ENCODE measurements at places on chromosomes 2 and 18. TPM values are rescaled to one million over a fixed set of nuclear protein-coding genes. Genes with fewer than 3 reads are reported as not detected.
A peak's percentile ranks its signal among the peaks of the same experiment; 100 is the strongest.

The MAB21L4 gene
- not detected for total RNA-seq

The MZT2B gene
- total RNA-seq, result 431 TPM

DNA sequence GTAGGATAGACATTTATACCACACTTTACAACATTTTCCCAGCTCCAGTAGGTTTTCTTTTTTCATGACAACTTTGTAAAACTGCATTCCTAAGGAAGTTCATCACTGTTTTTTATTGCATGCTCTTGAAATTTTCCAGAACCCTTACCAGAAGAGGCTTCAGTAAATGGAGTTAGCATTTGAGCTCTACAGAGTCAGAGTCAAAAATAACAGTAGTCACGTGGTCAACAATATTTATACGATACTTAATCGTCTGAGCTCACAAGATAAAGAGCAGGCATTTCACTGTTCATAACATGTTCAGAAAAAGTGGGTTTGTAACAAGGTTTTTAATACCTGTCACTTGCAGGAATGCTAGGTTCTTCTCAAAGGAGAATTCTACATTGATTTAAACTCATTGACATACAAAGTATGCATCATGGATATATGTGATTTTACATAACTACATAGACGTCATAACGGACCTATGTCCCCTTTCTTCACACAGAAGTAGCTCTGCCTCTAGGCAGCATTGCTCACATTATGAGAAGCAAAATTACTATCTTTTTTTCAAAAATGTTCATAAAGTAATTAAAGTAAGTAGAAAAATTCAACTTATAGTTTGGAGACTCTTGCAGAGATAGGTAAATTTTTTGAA is 187.0 kb upstream of the COL3A1 start:
- H3K27ac ChIP-seq, result no peak overlapping the region
- DNase-seq, result no peak
- no peaks in the 10 kb centered on the region for H3K36me3 ChIP-seq
- H3K4me3 ChIP-seq, result no peak overlapping the region

DNA sequence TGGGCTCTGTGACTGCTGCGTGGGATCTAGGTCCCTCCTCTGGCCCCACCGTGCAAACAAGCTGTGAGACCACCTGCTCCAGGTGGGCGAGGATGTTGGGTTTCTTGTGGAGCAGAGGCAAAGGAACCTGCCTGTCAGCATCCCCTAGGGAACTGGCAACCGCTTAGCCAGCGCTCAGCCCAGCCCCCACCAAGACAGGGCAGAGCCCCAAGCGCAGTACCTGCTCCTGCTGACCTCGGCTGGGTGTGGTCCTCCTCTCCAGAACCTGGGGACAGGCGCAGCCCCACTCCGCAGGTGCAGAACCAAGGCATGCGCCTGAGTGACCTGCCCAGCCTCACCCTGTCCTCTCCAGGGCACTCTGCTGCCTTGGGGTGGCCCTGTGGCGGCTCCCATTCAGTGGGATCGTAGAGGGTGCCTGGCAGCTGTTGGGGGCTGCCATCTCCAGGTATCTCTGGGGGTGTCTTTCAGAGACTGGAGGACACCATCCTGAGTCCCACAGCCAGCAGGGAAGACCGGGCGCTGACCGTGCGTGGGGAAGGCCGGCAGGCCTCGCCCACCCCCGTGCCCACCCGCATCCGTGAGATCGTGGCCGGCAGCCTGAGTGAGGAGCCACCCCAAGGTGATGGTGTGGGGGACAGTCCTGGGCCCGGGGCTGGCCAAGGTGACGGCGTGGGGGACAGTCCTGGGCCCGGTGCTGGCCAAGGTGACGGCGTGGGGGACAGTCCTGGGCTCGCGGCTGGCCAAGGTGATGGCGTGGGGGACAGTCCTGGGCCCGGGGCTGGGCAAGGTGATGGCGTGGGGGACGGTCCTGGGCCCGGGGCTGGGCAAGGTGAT is 12.3 kb downstream of the CROCC2 start:
- peak; percentile 2 for DNase-seq
- no peaks in the 10 kb centered on the region for H3K4me1 ChIP-seq
- no peak overlapping the region for H3K4me3 ChIP-seq
- peaks cover 5% of the 10 kb centered on the region for H3K27me3 ChIP-seq
- H3K27ac ChIP-seq, result no peak overlapping the region

- H3K4me3 ChIP-seq, result peak overlapping the region; percentile 49
- H3K4me1 ChIP-seq, result peaks cover 44% of the 10 kb centered on the region
- DNase-seq, result peak; percentile 25
- H3K27ac ChIP-seq, result peak overlapping the region; percentile 61
- H3K27me3 ChIP-seq, result no peaks in the 10 kb centered on the region
Observed at GRCh38 chr2:236969767-236970655, 115.7 kb upstream of the COPS8 start.

GRCh38 chr18:58015065-58015780 is 28.8 kb upstream of the NEDD4L start:
- H3K4me1 ChIP-seq, result no peaks in the 10 kb centered on the region
- no peak overlapping the region for H3K4me3 ChIP-seq
- H3K36me3 ChIP-seq, result no peaks in the 10 kb centered on the region
- H3K27me3 ChIP-seq, result no peaks in the 10 kb centered on the region

GRCh38 chr18:64618390-64618789 is 469.5 kb upstream of the LINC00305 start:
- no peaks in the 10 kb centered on the region for H3K4me1 ChIP-seq
- H3K36me3 ChIP-seq, result no peaks in the 10 kb centered on the region
- no peak for DNase-seq
- no peak overlapping the region for H3K4me3 ChIP-seq
- no peaks in the 10 kb centered on the region for H3K27me3 ChIP-seq
